Transverse colon (tissue), 4 donors: ENCODE measurements at places on chromosomes 13 and 19. TPM values are rescaled to one million over a fixed set of nuclear protein-coding genes. Genes with fewer than 3 reads are reported as not detected.

Gene MEIOSIN
- total RNA-seq: not detected

Gene PEX11G
- 8.4 TPM for total RNA-seq

Gene SIGLEC11
- total RNA-seq: not detected

DNA sequence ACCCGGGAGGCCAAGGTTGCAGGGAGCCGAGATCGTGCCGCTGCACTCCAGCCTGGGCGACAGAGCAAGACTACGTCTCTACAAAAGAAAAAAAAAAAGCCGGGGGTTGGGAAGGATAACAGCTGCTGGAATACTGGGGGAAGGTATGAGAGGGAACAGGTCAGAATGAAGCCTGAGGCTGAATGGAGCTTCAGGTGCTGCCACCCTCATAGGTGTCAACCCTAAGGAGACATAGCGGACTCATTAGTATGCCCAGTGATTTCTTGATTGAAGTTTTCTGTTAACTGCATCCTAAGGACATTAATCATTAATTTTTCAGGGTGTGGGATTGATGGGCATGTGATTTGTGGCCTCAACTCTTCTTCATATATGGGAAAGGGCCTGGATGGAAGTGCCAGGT lies 6.0 kb downstream of the SMARCA4 start:
- no peak overlapping the region for H3K27ac ChIP-seq
- no peak overlapping the region for H3K4me3 ChIP-seq
- H3K36me3 ChIP-seq: no peaks in the 10 kb centered on the region
- H3K27me3 ChIP-seq: no peaks in the 10 kb centered on the region

DNA sequence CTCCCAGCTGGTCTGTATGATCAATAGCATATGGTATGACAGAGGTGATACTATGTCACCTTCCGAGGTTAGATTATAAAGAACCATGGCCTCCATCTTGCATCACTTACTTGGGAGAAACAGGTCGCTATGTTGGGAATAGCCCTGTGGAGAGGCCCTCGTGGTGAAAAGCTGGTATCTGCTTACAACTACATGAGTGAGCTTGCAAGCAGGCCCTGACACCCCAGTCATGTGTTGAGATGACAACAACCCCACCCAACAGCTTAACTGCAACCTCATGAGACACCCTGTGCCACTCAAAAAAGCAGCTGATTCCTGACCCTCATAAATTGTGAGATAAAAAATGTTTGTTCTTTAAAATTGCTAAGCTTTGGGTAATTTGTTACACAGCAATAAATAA lies 18.8 kb downstream of the MTRF1 start:
- H3K4me1 ChIP-seq: no peaks in the 10 kb centered on the region
- H3K27ac ChIP-seq: no peak overlapping the region
- no peaks in the 10 kb centered on the region for H3K36me3 ChIP-seq
- H3K27me3 ChIP-seq: no peaks in the 10 kb centered on the region
- no peak overlapping the region for H3K4me3 ChIP-seq

- DNase-seq: peak; percentile 93
- H3K36me3 ChIP-seq: no peaks in the 10 kb centered on the region
- peaks cover 12% of the 10 kb centered on the region for H3K4me1 ChIP-seq
- peak within 1 kb of the TSS; percentile 74 for H3K27ac ChIP-seq
- peak within 1 kb of the TSS; percentile 52 for H3K4me3 ChIP-seq
These were observed at the start of gene ZNF431 for GRCh38 chr19:21141787-21142464. TSS of gene ZNF431 (plus strand) at chr19:21142040. CDS start at chr19:21142184, 144 bp downstream.

DNA sequence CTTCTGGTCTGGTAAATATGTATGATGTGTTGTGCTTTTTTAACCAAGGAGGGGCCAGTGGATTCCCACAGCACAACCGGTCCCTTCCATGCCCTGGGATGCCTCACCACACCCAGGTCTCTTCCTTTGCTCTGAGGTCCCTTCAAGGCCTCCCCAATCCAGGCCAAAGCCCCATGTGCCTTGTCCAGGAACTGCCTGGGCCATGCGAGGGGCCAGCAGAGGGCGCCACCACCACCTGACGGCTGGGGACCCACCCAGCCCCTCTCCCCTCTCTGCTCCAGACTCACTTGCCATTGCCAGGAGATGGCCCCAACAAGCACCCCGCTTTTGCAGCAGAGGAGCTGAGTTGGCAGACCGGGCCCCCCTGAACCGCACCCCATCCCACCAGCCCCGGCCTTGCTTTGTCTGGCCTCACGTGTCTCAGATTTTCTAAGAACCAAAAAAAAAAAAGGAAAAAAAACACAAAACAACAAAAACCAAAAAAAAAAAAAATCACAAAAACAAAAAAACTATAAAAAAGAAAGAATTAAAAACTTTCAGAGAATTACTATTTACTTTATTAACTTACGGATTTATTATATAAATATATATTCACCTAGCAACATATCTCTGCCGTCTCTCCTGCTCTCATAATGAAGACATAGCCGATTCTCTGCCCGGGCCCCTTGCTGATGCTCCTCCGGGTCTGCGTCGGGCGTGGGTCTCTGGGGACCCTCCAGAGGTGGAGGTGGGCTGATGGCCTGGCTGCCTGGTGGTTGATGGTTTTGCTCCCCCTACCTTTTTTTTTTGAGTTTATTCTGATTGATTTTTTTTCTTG lies 14.4 kb downstream of the CAPN12 start:
- no peaks in the 10 kb centered on the region for H3K27me3 ChIP-seq
- no peak overlapping the region for H3K4me3 ChIP-seq
- peaks cover 25% of the 10 kb centered on the region for H3K36me3 ChIP-seq
- peak; percentile 80 for DNase-seq
- peak overlapping the region; percentile 82 for H3K27ac ChIP-seq

- H3K27me3 ChIP-seq: no peaks in the 10 kb centered on the region
- no peak overlapping the region for H3K4me3 ChIP-seq
- H3K27ac ChIP-seq: no peak overlapping the region
- H3K36me3 ChIP-seq: peaks cover 11% of the 10 kb centered on the region
- H3K4me1 ChIP-seq: peaks cover 27% of the 10 kb centered on the region
These were observed 14.8 kb upstream of the ATP8B3 start for GRCh38 chr19:1826557-1827521.

DNA sequence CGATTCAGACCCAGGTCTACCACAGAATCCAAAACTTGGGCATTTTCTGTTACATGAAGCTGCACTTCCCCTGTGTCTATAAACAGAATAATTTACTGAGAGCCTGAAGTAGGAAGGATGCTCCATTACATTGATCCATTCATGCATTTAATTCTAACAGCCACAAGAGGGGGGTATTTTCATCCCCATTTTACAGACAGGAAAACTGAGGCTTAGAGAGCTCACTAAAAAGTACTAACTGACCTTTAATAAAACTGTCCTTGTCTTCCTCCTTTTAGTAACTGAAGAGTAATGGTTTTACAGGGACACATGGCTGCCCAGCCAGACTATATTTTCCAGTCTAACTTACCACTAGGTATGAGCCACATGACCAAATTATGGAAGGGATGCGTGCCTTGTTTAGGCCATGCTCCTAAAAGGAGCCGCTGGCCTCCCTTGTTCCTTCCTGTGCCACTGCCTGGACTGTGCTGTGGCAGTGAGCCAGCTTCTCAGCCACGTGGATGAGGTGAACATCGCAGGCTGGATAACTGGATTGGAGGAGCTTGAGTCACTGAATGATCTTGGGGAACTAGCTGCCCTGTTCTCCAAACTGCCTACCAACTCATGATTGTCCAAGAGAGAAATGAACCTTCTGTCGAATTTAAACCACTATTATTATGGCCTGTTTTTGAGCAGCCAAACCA lies 108.3 kb downstream of the DOCK9 start:
- H3K36me3 ChIP-seq: peaks cover 24% of the 10 kb centered on the region
- H3K27me3 ChIP-seq: no peaks in the 10 kb centered on the region
- H3K4me1 ChIP-seq: no peaks in the 10 kb centered on the region
- no peak overlapping the region for H3K27ac ChIP-seq
- H3K4me3 ChIP-seq: no peak overlapping the region

- no peaks in the 10 kb centered on the region for H3K27me3 ChIP-seq
- H3K4me3 ChIP-seq: no peak overlapping the region
- H3K4me1 ChIP-seq: no peaks in the 10 kb centered on the region
- no peak for DNase-seq
- no peak overlapping the region for H3K27ac ChIP-seq
These were observed 26.6 kb downstream of the CBY2 start for GRCh38 chr13:45728759-45729158.

DNA sequence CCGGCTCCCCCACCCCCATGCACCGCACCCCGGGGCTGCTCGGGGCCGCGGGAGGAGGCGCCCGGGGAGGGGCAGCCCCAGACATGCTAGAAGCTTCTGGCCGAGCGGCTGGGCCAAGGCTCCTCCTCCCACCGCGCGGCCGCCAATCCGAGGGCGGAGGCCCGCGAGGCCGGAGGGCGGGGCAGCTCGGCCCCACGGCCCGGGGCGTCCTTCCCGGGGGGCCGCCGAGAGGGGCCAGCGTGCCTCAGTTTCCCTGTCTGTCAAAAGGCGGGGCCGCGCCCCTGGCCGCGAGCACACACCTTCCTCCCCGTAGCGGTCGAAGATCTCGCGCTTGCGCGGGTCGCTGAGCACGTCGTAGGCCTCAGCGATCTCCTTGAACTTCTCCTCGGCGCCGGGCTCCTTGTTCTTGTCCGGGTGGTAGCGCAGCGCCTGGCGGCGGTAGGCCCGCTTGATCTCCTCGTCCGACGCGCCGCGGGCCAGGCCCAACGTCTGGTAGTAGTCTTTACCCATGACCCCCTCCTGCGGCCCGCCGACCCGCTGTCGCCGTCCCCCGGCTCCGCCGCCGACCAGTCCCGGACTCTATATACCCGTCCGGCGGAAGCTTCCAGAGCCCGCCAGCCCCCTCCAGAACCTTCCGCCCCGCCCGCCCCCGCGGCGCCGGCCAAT lies at the start of gene DNAJB1:
Gene DNAJB1, minus strand, starts transcription at position 558 of the 666 bp plus-strand sequence. Its CDS starts 48 bp downstream, at position 510.
- peak within 1 kb of the TSS; percentile 100 for H3K27ac ChIP-seq
- H3K4me3 ChIP-seq: peak within 1 kb of the TSS; percentile 88
- H3K27me3 ChIP-seq: no peaks in the 10 kb centered on the region
- peaks cover 39% of the 10 kb centered on the region for H3K4me1 ChIP-seq

GRCh38 chr19:39970425-39970674 lies 615 bp upstream of the PSMC4 start:
- no peak for DNase-seq
- H3K36me3 ChIP-seq: peaks cover 29% of the 10 kb centered on the region
- H3K4me3 ChIP-seq: peak overlapping the region; percentile 60
- H3K27me3 ChIP-seq: no peaks in the 10 kb centered on the region

DNA sequence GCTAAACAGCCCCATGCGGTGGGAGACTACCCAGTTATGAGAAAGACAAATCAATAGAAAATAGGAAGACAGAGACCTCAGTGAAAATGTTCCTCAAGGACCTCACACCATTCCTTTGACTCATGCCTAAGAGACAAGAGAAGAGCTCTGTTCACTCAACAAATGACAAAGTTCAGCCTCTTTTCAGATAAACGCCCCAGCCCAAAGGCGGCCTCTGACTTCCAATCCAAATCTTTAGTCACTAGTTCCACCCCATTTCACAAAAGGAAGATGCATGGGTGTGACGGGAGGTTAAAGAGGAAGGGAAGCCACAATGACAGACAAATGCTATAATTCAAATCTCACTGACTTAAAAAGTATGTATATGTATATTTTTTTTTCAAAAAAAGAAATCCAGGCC lies 8.1 kb downstream of the CARS2 start:
- no peaks in the 10 kb centered on the region for H3K36me3 ChIP-seq
- H3K27ac ChIP-seq: no peak overlapping the region
- H3K27me3 ChIP-seq: no peaks in the 10 kb centered on the region
- H3K4me3 ChIP-seq: no peak overlapping the region
- DNase-seq: no peak

- H3K4me3 ChIP-seq: no peak overlapping the region
- no peaks in the 10 kb centered on the region for H3K27me3 ChIP-seq
- H3K4me1 ChIP-seq: no peaks in the 10 kb centered on the region
- no peak overlapping the region for H3K27ac ChIP-seq
- no peaks in the 10 kb centered on the region for H3K36me3 ChIP-seq
These were observed 319.7 kb upstream of the TSHZ3 start for GRCh38 chr19:31668921-31669320.

GRCh38 chr13:30401347-30401746 lies 20.9 kb upstream of the UBE2L5 start:
- H3K27me3 ChIP-seq: no peaks in the 10 kb centered on the region
- H3K4me3 ChIP-seq: no peak overlapping the region
- DNase-seq: no peak
- no peak overlapping the region for H3K27ac ChIP-seq
- no peaks in the 10 kb centered on the region for H3K36me3 ChIP-seq
- peaks cover 5% of the 10 kb centered on the region for H3K4me1 ChIP-seq

GRCh38 chr13:23898101-23898500 lies 799 bp upstream of the C1QTNF9B start:
- peak overlapping the region; percentile 5 for H3K27ac ChIP-seq
- H3K4me3 ChIP-seq: no peak overlapping the region
- peak; percentile 19 for DNase-seq

- peak within 1 kb of the TSS; percentile 62 for H3K27ac ChIP-seq
- peaks cover 4% of the 10 kb centered on the region for H3K27me3 ChIP-seq
- peak within 1 kb of the TSS; percentile 44 for H3K4me3 ChIP-seq
- DNase-seq: peak; percentile 66
- peaks cover 3% of the 10 kb centered on the region for H3K4me1 ChIP-seq
These were observed at the start of gene DENND1C for GRCh38 chr19:6481541-6482342. TSS of gene DENND1C (minus strand) at chr19:6481787. CDS start at chr19:6481695, 92 bp downstream.

DNA sequence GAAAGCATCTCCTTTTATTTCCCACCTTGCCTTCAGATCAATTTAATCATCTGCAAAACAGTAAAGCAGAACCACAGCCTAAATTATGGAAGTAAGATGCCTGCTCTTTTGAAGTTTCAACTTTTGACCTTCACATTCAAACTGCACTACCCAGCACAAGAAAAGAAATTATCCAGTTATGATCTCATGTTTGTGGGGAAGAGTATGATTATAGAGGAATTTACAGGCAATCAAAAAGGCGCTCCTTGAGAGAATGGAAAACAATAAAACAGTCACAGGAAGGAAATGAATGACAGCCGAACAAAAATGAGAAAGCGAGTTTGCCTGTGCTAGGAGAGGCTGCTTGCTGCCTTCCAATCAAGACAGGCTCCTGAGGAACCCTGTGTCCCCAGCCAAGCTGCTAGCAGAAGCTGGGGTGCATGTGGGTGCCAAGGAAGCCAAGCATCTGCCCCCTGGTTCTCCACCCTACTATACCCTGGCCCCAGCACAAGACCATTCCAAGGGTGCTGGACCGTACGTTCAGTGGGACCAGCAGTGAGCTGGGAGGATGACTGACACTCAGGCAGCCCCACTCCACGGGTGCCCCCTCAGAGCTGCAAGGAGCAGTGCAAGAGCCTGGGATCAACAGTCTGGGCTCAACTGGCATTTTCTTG lies 47.8 kb downstream of the PEPD start:
- no peak overlapping the region for H3K27ac ChIP-seq
- DNase-seq: no peak
- no peak overlapping the region for H3K4me3 ChIP-seq
- H3K36me3 ChIP-seq: no peaks in the 10 kb centered on the region
- H3K4me1 ChIP-seq: no peaks in the 10 kb centered on the region
